Tibial nerve (tissue), 4 donors: ENCODE measurements at places on chromosomes 11 and 22. TPM values are rescaled to one million over a fixed set of nuclear protein-coding genes. Genes with fewer than 3 reads are reported as not detected.

DNA sequence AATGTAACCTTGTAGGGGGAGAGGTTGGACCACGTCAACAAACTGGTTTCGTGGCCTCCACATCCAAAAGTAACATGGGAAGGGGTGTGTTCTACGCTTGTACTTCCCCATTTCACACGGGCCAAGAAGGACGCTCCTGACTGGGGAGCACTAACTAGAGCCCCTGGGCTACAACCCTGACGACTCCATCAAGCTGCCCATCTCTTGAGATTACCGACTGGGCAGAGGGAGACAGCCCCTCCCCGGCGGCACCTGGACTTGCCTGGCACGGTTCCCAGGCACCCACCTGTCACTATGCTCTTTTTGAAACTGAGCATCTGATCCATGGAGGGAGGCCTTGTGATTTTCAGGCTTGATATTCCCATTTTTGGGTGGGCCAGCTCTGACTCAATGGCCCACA lies 68.5 kb downstream of the SHANK2 start:
- H3K27ac ChIP-seq = no peak overlapping the region
- no peak for DNase-seq
- H3K36me3 ChIP-seq = no peaks in the 10 kb centered on the region
- H3K4me1 ChIP-seq = no peaks in the 10 kb centered on the region
- no peaks in the 10 kb centered on the region for H3K27me3 ChIP-seq
- no peak overlapping the region for H3K4me3 ChIP-seq

DNA sequence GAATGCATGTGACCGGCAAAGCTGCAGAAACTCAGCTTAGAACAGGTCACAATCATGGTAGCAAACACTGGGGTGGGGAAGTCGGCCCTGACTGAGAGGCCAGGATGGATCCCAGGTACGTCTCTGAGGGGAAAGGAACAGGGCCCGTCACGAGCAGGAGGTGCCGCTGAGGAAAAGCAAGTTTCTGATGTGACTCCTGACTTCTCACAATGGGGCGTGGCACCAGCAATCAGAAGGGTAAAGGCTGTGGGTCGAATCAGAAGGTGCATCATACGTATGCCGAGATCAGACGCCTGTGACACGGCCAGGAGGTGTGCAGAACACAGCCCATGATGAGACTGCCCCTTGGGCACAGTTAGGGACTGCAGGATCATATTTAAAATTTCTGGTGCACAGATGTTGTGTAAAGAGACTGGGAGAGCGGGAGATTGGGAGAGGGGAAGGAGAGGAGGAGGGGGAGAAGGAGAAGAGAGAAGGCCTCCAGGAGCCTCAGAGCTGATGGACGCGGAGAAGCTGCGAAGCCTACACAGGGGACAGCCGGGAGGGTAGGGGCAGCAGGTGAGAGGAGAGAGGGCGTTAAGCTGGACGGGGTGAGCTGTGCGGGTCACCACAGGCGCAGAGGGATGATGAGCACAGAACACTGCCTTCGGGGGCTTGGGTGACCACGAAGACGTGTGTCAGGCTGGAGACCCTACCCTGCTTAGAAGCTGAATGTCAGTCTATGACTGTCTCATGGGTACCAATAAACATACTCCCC lies 30.7 kb downstream of the KRTAP5-5 start:
- no peaks in the 10 kb centered on the region for H3K27me3 ChIP-seq
- no peak overlapping the region for H3K4me3 ChIP-seq
- no peaks in the 10 kb centered on the region for H3K4me1 ChIP-seq
- no peaks in the 10 kb centered on the region for H3K36me3 ChIP-seq
- H3K27ac ChIP-seq = no peak overlapping the region

MRGPRE gene
- total RNA-seq = 0.66 TPM

DNA sequence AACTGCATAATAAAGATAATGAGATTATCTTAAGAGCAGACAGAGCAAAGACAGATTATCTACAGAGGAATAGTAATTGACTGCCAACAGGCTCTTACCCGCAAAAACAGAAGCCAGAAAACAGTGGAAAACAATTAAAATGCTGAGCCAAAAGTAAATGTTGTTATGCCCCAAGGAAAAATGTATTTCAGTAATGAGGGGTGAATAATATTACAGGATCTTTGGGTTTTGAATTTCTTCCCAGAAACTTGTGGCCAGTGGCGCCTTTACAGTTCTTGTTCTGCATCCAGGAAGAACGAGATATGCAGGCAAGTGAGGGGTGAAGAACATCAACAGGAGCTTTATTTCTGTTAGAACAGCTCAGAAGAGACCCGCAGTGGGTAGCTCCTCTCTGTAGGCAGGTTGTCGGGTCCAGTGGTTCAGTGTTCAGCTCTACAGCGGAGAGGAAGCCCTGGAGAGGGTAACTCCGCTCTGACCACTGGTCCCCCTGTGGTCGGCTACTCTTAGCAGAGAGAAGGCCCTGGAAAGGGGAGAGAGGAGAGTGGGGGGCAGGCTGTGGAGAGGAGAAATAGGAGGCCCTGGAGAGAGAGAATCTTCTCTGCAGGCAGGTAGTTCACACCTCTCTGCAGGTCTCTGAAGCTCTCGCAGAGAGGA lies 51.8 kb upstream of the SC5D start:
- no peaks in the 10 kb centered on the region for H3K36me3 ChIP-seq
- no peak for DNase-seq
- H3K4me1 ChIP-seq = no peaks in the 10 kb centered on the region
- no peak overlapping the region for H3K4me3 ChIP-seq
- H3K27ac ChIP-seq = no peak overlapping the region
- no peaks in the 10 kb centered on the region for H3K27me3 ChIP-seq

NXPE2 gene
- 0.30 TPM for total RNA-seq

DNA sequence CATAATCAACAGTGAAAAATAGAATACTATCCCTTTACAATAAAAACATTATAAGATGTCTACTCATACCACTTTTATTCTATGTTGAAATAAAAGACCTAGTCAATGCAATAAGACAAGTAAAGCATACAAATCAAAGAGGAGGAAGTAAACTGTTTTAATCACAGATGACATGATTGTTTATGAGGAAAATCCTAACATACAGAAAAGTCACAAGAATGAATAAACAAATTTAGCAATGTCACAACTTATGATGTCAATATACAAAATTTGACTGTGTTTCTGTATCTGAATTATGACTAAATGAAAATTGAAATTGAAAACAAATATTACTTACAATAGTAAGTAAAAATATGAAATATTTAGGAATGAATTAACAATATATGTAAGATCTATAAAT lies 221.9 kb upstream of the GRIA4 start:
- H3K27me3 ChIP-seq = no peaks in the 10 kb centered on the region
- H3K4me1 ChIP-seq = no peaks in the 10 kb centered on the region
- H3K36me3 ChIP-seq = no peaks in the 10 kb centered on the region
- H3K27ac ChIP-seq = no peak overlapping the region
- no peak for DNase-seq
- H3K4me3 ChIP-seq = no peak overlapping the region

GRCh38 chr11:121634889-121635288 lies 182.1 kb upstream of the SORL1-AS1 start:
- H3K27me3 ChIP-seq = no peaks in the 10 kb centered on the region
- no peak for DNase-seq
- no peaks in the 10 kb centered on the region for H3K36me3 ChIP-seq
- H3K4me1 ChIP-seq = no peaks in the 10 kb centered on the region
- H3K27ac ChIP-seq = no peak overlapping the region

MISFA gene
- total RNA-seq = 0.30 TPM

GRCh38 chr11:5225480-5225871 lies 1.4 kb downstream of the HBB start:
- no peak overlapping the region for H3K4me3 ChIP-seq
- no peaks in the 10 kb centered on the region for H3K4me1 ChIP-seq
- no peaks in the 10 kb centered on the region for H3K27me3 ChIP-seq
- H3K36me3 ChIP-seq = no peaks in the 10 kb centered on the region

UBTFL1 gene
- not detected for total RNA-seq

- H3K27ac ChIP-seq = peak overlapping the region; percentile 81
- H3K4me3 ChIP-seq = peak overlapping the region; percentile 84
- H3K4me1 ChIP-seq = peaks cover 17% of the 10 kb centered on the region
Observed at GRCh38 chr11:77636731-77637344, 756 bp downstream of the CLNS1A start.

GRCh38 chr11:73218106-73218829 lies at the start of gene P2RY2:
Gene P2RY2 (plus strand): TSS chr11:73218281. CDS start chr11:73234160, 15,879 bp downstream.
- H3K27me3 ChIP-seq = no peaks in the 10 kb centered on the region
- H3K36me3 ChIP-seq = no peaks in the 10 kb centered on the region
- peaks cover 4% of the 10 kb centered on the region for H3K4me1 ChIP-seq
- peak within 1 kb of the TSS; percentile 44 for H3K4me3 ChIP-seq

PHF21A gene
- 58.5 TPM for total RNA-seq

- no peak overlapping the region for H3K27ac ChIP-seq
- H3K27me3 ChIP-seq = no peaks in the 10 kb centered on the region
- H3K4me3 ChIP-seq = no peak overlapping the region
- H3K4me1 ChIP-seq = peaks cover 7% of the 10 kb centered on the region
- H3K36me3 ChIP-seq = no peaks in the 10 kb centered on the region
- DNase-seq = no peak
Observed at GRCh38 chr11:134358165-134358855, 26.5 kb downstream of the GLB1L2 start.

GRCh38 chr11:28636033-28636432 lies 527.8 kb downstream of the METTL15 start:
- H3K36me3 ChIP-seq = no peaks in the 10 kb centered on the region
- H3K27ac ChIP-seq = no peak overlapping the region
- no peak for DNase-seq

GRCh38 chr11:91563176-91563575 lies 661.4 kb upstream of the FAT3 start:
- no peak for DNase-seq
- H3K36me3 ChIP-seq = no peaks in the 10 kb centered on the region
- H3K4me1 ChIP-seq = no peaks in the 10 kb centered on the region
- no peak overlapping the region for H3K27ac ChIP-seq

DNA sequence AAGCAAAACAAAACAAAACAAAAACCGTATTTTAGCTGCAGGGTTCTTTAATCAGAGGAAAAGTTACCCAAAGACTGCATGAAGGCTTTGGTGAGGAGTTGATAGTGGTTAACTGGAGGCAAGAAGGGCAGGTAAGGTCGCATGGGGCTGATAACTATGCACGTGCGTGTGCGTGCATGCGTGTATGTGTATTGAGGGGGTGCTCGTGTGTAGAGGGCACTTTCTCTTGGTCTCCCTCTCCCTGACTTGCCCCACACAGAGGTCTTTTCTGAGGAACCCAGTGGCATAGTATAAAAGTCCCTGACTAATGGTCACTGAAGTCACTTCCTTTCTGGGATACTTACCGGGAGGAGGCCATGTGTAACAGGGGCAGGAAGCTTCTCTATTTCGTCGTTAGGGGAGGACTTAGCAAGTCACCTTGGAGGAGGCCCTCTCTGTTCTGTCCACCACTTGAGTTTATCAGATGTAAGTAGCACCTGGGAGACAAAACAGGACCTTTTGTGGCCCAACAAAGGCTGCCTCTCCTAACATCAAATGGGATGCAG lies 20.1 kb upstream of the FCHSD2 start:
- H3K4me1 ChIP-seq = peaks cover 7% of the 10 kb centered on the region
- H3K36me3 ChIP-seq = no peaks in the 10 kb centered on the region
- no peak overlapping the region for H3K4me3 ChIP-seq
- no peaks in the 10 kb centered on the region for H3K27me3 ChIP-seq

ANO3 gene
- 0.59 TPM for total RNA-seq

DNA sequence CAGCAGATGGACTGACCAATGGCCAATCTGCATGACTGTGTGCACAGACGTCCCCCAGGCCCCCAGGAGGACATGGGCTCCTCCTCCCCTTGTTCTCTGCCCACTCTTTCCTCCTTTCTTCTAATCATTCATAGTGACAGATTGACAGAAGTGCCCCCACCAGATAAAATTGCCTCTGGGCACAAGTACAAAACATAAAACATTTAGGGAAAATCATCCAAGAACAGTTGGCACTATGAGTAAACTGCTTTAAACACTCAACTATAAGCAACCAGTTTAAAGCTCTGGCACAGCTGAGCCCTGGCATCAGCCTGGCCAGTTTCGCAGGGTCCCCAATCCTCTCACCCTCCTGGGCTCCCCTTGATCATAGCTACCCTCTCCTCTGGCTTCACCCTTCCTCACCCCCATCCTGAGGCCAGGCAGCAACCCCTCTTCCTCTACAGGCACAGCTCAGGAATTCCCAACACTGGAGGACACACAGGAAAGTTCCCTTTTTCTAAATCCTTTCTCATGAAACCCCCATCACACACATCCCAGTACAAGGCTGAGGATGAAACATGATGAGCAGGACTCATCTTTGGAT lies 232.9 kb downstream of the BUD13 start:
- H3K27ac ChIP-seq = no peak overlapping the region
- no peaks in the 10 kb centered on the region for H3K27me3 ChIP-seq
- H3K4me3 ChIP-seq = no peak overlapping the region
- no peaks in the 10 kb centered on the region for H3K36me3 ChIP-seq
- H3K4me1 ChIP-seq = no peaks in the 10 kb centered on the region
- DNase-seq = no peak

GRCh38 chr11:57543593-57543992 lies 6.2 kb downstream of the SMTNL1 start:
- H3K36me3 ChIP-seq = no peaks in the 10 kb centered on the region
- no peaks in the 10 kb centered on the region for H3K4me1 ChIP-seq
- no peak overlapping the region for H3K27ac ChIP-seq
- H3K27me3 ChIP-seq = no peaks in the 10 kb centered on the region
- H3K4me3 ChIP-seq = no peak overlapping the region
- no peak for DNase-seq

DNA sequence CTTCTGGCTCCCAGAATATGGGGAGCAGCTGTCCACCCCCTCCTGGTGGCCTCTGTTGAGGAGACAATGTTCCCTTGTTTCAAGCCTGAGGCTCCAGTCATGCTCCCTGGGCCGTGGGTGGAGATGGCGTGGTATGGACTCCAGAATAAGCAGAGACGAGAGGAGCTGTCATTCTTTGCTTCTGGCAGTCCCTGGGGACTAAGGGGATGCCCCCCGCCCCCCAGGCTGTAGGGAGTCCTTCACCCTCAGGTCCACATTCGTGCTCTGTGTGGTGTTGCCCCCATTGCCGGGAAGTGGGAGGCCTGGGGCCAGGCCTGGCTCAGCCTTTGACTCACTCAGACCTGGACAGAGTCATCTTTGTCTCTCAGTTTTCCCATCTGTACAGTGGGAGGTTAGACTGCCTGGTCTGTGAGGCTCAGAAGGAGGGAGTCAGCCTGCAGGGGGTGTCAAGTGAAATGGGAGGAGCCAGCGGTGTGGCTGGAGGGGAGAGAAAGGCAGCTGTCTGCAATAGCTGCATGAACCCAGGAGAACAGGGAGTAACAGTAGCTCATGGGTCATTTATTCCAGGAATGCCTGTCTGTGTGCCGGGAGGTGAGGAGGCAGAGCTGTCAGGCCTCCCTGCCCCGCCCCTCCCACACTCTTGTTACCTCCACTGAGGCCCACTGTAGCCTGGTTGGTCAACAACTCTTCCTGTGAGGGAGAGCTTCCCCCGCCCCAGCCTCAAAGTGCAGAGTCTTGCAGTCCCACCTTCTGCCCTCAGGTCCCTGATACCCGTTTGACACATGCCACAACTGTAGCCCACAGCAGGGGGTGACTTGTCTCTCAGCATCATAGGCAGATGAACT lies 6.3 kb downstream of the ARHGEF17 start:
- H3K27me3 ChIP-seq = no peaks in the 10 kb centered on the region
- no peaks in the 10 kb centered on the region for H3K4me1 ChIP-seq
- H3K4me3 ChIP-seq = peak overlapping the region; percentile 71
- DNase-seq = no peak
